ENCODE measurements at places on chromosomes 7 and 10.

GRCh38 chr7:23207884-23208283 lies 26.0 kb downstream of the NUP42 start:
- no peak for DNase-seq

DNA sequence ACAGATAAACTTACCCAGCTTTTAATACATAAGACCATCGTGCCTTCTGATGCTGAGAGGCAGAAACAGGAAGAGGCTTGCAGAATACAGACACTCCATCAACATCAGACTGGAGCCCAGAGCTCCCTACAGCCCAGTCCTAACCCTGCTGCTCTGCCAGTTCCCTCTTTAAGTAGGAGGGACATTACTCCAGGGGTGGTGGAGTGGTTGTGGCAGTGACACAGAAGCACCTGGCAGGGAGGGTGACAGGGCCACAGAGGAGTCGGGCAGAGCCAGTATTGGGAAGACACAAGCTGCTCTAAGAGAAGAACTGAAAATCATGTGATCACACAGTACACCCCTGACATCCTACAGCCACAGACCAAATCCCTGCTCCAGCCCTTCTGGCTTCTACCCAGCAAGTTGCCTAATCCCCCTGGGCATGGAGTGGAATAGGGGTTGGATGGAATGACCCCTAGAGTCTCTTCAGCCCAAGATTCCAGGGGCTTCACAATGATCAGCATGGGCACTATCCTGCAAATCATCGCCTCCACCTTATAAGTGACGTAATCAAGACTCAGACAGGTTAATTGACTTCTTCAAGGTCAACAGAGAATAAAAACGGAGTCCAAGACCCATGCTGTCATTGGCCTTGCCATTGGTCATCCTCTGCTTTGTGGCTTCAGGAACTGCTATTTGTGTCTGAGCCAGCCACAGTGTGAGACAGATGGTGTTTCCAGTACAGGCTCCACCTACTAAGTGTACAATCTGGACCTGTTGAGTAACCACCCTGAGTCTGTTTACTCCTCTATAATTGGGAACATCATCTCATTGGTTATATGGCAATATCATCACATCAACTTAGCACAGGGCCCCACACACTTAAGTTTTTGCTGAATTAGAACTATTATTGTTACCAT lies 61.1 kb upstream of the ZMIZ1 start:
- DNase-seq = no peak

DNA sequence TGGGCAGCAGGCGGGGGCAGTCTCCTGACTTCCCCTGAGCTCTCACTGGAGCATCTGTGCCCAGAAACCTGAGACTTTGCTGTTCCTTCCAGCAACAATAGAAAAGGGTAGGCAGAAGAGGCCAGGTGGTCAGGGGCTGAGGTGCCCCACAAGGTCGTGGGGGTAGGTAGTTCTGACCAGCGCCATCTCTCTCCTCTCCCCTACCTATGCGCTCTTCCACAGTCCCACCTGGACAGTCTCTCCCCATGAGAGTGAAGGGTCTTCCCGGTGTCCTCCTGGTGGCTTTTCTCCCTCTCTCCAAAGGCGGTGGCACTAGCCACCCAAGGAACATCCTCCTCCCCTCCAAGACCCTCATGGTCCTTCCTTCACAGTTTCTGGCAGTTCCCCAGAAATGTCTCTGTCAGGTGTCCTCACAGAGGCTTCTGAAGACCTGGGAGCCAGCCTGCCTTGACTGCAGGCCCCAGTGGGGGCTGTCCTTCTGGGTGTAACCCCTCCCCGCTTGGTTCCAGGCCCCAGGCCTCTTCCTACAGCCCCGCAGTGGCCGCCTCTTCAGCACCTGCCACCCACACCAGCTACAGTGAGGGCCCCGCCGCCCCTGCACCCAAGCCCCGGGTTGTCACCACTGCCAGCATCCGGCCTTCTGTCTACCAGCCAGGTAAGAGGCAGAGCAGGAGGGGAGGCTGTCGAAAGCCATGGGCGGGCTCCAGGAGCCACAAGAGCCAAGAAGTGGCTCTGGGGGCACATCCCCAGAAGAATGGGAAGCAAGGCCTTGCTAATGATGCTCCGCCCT lies 41.3 kb downstream of the LDB3 start:
- no peak for DNase-seq

GRCh38 chr7:41110186-41110585 lies 592.7 kb downstream of the INHBA start:
- DNase-seq = no peak

DNA sequence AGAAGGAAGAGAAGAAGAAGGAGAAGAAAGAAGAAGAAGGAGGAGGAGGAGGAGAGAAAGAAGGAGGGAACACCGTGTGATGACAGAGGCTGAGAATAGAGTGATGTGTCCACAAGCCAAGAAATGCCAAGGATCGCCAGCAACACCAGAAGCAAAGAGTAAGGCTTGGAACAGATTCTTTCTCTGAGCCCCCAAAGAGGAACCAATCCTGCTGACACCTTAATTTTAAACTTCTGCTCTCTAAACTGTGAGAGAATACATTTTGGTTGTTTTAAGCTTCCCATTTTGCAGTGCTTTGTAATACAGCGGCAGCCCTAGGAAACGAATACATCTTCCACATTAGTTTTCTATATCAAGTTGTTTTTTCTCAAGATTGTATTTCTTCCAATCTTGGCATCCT lies 13.9 kb upstream of the WNT8B start:
- DNase-seq = no peak

DNA sequence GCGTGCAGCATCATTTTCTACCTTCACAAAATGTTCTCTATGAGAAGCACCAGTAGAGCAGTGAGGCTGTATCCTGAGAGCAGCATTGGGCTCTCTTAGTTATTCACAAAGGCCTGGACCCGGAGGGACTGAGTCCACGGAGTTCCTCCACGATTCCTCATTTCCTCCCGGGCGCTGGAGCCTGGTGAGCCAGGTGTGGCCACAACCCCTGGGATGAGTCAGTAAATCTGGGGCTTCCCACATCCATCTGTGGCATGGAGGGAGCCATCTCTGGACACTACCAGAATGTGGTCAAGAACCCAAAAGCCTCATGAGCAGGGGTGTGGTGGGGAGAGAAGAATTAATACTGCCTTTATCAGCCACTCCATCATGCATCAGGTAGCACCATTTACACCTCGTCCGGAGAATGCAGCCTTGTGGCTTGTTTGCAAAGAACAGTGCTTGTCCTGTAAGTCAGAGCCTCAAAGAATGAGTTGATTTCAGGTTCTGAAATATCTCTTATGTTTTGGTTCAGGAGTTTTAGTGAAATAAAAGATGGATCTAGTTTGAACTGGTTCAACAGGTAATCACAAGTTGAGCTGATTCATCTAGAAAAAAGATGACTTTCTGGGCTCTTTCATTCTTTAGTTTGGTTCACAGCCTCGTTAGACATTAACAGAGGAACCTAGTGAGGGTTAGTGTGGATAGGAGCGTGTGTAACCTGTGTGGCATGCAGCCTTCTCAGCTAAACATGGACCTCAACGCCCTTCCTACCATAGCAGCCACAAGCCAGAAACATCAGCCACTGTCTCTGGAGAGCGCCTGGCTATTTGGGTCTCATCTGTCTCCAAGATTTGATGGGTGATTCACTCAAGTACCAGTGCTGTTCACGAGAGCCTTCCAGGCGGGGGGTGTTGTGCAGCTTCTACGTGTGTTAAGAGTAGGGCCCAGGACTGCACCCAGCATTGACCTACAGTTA lies 95.2 kb downstream of the WDR37 start:
- DNase-seq = no peak

Measured in stimulated activated CD4-positive, alpha-beta T cell treated with anti-CD3 and anti-CD28 coated beads, Interleukin-15, amount 100 ng/mL, for 48 hours (primary cell).